ENCODE measurements at places on chromosomes 11 and 22.

- no peak for DNase-seq
Observed at GRCh38 chr22:20532256-20532993, 25.0 kb downstream of the MED15 start.

DNA sequence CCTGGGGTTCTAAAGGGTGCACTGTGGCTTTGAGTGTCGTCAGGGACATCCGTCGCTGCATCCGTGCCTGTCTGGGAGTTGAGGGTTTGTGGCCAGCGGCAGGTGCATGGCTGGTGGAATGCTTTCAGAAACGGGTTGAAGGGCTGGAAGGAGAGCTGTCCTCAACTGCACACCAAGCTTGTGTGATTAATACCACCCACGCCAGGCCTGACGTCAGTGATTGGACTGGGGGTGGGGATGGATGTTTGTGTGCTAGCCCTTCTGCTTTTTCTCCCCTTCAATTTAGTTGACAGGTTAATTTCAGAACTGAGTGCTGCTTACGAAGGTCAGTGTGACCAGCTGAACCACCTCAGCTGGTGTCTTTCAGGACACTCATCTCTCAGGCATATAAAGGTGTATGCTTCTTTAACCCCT is 3.2 kb upstream of the GAB2 start:
- DNase-seq, result peak; percentile 86

GRCh38 chr11:266676-267439 is 11.3 kb upstream of the NLRP6 start:
- peak; percentile 51 for DNase-seq

- no peak for DNase-seq
Observed at GRCh38 chr22:39351689-39352214, 2.0 kb downstream of the SYNGR1 start.

DNA sequence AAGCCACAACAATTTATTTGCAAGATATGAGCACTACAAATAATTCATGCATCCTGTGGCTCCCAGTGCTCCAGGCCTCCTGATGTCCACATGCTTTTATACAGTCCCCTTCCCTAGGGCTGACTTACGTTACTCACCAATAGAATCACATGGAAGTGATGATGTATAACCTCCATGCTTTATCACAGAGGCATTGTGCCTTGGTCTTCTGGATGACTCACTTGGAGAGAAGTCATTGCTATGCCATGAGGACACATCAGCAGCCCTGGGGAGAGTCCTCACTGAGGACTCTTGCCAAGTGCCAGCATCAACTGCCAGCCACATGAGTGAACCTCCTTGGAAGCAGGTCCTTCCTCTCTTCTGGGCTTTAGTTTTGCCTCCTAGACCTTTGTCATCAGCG is 22.0 kb upstream of the IGSF9B start:
- DNase-seq, result no peak

DNA sequence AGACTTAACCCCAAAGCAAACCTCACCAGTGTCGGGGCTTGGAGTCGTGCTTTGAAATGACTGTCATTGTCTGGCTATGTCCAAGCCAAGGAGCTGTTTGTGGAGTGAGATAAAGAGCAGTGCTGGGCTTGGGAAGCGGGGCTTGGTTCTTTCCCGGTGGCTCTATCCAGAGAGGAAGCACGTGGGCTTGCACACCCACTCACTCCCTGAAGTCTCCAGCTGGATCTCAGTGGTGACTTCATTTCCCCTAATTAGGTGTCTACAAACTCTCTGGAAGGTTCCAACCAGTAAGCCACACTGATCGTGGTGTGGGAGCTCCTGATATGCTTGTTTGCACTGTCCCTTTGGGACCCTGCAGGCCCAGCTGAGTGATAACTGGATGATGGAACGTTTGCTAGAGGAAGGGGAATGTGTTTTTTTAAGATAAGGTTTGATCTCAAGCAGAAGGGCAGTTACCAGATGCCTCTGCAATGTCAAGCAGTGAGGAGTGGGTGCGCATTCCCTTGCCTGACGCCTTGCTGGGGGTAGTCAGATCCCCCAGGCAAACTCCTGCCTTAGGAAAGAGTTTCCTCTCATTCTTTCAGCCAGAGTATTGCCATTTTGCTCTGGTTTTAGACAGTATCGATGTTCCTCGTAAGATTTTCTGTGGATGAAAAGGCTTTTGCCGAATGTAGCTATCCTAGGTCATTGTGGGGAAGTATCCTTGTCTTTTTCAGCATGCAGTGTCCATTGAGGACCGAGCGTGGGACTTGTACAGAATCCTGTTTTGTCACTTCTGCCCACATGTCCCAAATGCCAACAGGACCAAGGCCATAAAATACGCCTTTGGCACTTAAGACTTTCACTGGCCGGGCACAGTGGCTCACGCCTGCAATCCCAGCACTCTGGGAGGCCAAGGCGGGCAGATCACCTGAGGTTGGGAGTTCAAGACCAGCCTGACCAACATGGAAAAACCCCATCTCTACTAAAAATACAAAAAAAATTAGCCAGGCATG is 90.9 kb downstream of the MICAL2 start:
- DNase-seq, result peak; percentile 98

GRCh38 chr11:32888805-32889204 is 3.8 kb upstream of the QSER1 start:
- DNase-seq, result no peak

GRCh38 chr11:36053281-36053680 is 109.4 kb downstream of the LDLRAD3 start:
- no peak for DNase-seq

- no peak for DNase-seq
Observed at GRCh38 chr22:46293577-46294260, 3.0 kb upstream of the GTSE1 start.

DNA sequence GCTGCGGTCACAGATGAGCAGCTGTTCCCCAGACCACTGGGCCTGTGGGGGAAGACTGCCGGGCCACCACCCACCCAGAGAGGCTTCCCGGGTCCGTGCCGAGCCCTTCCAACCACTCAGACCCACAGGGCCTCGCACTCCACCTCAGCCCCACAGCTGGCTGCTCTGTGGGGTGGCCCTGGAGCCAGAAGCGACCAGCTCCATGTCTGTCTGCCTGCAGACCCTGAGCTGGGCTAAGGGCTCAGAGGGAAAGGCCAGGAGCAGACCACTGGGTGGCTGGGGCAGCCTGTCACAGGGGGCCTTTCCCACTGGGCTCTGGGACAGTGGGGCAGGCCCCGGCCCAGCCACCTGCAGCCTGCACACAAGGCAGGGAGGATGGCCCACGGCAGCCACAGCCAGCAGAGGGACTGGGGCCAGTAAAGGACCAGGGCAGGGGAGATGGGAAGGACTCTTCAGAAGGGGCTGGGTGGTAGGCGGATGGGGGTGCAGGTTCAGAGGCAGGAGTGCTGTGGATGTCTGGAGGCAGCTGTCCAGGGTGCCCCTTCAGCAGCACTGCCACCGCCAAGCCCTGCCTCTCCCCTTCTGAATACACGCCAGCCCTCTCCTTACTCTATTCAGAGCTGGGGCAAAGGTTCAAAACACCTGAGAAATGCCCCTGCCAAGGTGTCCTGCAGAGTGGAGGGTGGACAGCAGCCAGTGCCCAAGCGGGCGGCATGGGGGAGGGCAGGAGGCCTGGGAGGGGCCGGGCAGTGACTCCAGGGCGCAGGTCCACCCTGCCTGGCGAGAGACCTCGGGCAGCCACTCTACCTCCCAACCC is 32.2 kb downstream of the GNB1L start:
- no peak for DNase-seq

- no peak for DNase-seq
Observed at GRCh38 chr11:112620621-112621394, 340.4 kb upstream of the NCAM1 start.

DNA sequence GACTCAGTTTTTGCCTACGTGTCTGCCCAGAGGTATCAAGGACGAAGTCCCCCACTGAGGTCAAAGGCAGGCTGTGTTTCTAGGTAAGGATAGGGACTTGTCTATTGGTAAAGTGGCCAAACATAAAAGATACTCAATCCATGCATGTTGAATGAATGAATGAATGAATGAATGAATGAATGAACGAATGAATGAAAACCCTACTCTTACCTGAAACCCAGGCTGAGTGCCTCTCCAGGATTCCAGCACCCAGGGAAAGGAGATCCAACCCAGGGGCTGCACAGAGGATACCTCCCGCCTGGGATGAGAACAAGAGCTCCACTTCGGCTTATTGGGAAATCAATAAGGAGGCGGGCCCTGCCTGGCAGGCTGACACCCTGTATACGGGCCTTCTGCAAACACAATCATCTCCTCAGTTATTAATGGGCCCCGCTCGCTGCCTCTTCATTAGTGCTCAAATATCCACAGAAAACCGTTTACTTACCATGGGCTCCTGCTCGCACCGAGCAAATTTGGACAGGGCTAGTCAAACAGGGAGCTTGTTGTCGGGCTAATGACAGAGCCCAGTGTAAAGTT is 177.4 kb downstream of the BUD13 start:
- no peak for DNase-seq

- peak; percentile 78 for DNase-seq
Observed at GRCh38 chr11:14974515-14975251, 2.5 kb upstream of the CALCA start.

- peak; percentile 13 for DNase-seq
Observed at GRCh38 chr11:121534131-121535093, 81.6 kb upstream of the SORL1-AS1 start.

DNA sequence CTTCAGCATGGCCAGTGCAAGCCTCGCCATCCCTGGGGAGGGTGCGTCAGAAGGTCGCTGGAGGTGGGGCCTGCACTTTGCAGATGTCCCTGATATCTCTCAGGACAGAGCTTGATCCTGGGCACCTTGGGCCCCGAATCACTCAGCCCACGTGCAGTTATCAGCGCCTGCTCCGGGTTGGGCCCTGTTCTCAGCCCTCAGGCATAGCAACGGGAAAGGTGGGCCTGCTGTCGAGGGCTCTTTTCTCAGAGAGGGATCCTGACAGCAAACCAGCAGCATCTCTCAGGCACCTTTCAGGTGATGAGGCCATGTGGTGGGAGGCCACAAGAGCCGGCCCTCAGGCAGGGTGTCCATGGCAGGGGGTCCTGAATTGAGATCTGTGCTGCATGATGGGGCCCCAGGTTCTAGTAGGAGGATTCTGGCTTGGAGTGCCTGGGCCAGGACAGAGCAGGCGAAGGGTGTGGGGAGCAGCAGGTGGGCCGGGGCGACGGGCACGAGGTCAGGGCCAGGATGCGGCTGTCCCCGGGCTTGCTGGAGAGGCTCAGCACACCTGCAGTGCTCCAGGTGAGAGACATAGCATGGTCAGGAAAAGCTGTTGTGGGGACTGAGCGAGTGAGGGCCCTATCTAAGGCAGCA is 280.5 kb downstream of the TBC1D22A start:
- DNase-seq, result no peak

- no peak for DNase-seq
Observed at GRCh38 chr22:34045311-34045710, 125.0 kb upstream of the LARGE1 start.

GRCh38 chr22:31230871-31231621 is 18.9 kb downstream of the LIMK2 start:
- DNase-seq, result peak; percentile 86

- no peak for DNase-seq
Observed at GRCh38 chr22:31623592-31624304, 38.3 kb downstream of the PISD start.

GRCh38 chr11:134429106-134429505 is 17.1 kb upstream of the B3GAT1 start:
- DNase-seq, result no peak

GRCh38 chr11:74534216-74534945 is 40.9 kb upstream of the LIPT2 start:
- DNase-seq, result no peak

DNA sequence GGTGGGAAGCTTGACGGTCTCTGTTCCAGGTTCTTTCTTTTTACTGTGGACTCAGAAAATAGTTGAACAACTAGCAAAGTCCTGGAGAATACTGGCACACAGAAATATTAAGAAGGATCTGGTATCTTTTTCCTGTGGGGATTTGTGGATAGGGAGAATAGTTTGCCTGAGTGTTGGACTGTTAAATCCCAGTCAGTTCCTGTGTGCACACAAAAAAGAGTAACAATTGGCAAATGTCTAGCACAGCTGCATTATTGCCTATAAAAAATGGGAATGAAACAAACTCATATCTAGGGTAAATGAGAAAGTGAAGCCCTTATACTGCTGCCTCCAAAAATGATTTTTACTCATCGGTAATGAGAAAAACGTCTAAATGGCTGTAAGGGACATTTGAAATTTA is 828.2 kb downstream of the JRKL start:
- DNase-seq, result no peak

DNA sequence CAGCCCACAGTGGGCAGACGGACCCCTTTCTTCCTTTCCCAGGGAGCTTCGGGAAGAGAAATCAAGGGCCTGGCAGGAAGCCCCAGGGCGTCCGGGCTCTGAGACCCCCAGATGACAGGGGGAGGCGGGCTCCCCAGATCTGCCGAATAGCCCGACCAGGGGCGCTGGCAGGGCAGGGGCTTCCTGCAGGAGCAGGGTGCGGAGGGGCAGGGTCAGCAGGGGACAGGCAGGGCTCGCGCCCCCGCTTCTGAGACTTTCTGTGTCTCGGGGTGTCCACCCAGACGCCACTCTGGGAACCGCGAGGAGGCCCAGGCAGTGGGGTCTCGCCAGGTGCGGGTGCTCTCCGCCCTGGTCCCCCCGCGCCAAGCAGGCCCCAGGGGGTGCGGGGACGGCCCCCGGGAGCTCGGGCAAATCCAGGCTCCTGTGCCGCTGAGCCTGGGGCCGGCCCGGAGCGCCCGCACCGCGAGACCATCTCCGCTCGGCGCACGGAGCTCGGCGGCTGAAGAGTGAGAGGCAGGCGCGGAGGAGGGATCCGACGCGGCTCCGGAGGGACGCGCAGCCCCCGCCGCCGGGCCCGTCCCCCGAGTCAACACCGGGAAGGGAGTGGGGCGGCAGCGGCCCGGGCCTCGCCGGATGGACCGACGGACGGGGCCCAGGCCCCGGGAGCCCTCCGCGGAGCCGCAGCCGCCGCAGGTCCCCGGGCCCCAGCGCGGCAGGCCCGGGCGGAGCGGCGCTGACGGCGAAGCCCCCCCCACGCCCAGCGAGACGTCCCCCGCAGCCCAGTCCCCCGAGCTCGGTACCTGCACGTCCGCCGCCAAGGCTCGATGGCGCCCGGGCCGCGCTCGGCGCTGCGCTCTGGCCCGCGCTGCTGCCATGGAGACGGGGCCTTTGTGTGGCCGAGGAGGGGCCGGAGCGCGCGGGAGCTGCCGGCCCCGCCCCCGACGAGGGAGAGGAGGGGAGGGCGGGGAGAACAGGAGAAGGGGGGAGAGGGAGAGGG is at the start of gene PLXNB2:
Gene PLXNB2 (minus strand): TSS at position 894 of the 997 bp plus-strand sequence. CDS start 17,062 bp downstream, outside the sequence.
- peak; percentile 74 for DNase-seq

Data from OCI-M1 (cell line).